A549 treated with DMSO at 1 μM for 4 hours (cell line): ENCODE measurements at places on chromosomes 2 and 18. TPM values are rescaled to one million over a fixed set of nuclear protein-coding genes. Genes with fewer than 3 reads are reported as not detected.

The BCL2 gene
- 0.48 to 0.84 TPM (median 0.71 TPM) in 5 replicates for total RNA-seq

The DNAJC5G gene
- not detected in 5 replicates for total RNA-seq

The EML6 gene
- total RNA-seq = 1.3 to 1.8 TPM (median 1.5 TPM) in 5 replicates

The SERPINB4 gene
- total RNA-seq = 0.12 to 0.28 TPM (median 0.18 TPM) in 5 replicates

The GCKR gene
- total RNA-seq = 0.13 to 0.62 TPM (median 0.27 TPM) in 5 replicates

The ZNF396 gene
- 0.65 to 0.91 TPM (median 0.78 TPM) in 5 replicates for total RNA-seq
